ENCODE measurements at places on chromosomes 6 and 20. TPM values are rescaled to one million over a fixed set of nuclear protein-coding genes. Genes with fewer than 3 reads are reported as not detected.

- no peak for DNase-seq
Observed at GRCh38 chr6:9095137-9095536, 659.8 kb upstream of the SLC35B3 start.

GRCh38 chr6:108168090-108168463 lies 2.3 kb downstream of the NR2E1 start:
- DNase-seq, result no peak

DNA sequence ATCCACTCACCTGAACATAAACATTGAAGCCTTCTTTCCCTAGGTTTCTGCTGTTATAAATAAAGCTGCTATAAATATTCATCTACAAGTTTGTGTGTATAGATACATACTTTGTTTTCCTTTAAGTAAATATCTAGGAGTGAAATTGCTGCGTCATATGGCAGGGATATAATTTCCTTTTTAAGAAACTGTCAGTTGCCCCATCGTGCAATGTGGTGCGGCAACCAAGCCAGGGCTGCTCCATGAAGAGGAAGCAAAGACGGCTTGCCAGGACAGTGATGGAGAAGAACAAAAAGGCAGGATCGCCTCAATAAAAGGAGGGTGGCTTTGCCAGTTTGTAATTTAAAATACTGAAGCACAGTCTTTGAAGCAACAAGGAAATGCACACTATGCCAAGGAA lies 36.6 kb downstream of the CITED2 start:
- DNase-seq, result no peak

DNA sequence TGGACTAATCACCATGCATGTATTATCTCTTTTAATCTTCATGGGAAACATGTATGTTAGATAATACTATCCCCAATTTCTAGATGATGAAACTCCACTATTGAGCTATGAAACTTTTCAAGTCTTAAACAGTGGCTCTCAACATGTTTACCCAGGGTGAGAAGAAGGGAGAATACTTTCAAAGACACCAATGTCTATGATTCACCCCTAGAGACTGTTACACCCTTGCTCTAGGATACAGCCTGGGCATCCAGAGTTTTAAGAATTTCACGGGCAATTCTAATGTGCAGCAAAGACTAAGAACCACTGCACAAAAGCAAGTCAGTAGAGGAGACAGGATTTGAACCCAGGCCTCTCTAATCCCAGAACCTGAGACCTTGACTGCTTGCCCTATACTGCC lies 47.8 kb downstream of the GFOD1 start:
- DNase-seq, result no peak

FRS3 gene
- polyA plus RNA-seq, result 9.2 TPM

PDYN gene
- polyA plus RNA-seq, result 0.55 TPM

FAM217A gene
- polyA plus RNA-seq, result 1.6 TPM

Measured in renal pelvis (tissue), 12 donors.